ENCODE measurements at places on chromosomes 12 and 14. TPM values are rescaled to one million over a fixed set of nuclear protein-coding genes. Genes with fewer than 3 reads are reported as not detected.

VRTN gene
- not detected for total RNA-seq

LMO3 gene
- 2.4 TPM for total RNA-seq

CLEC14A gene
- total RNA-seq = 1.1 TPM

ANKS1B gene
- 0.52 TPM for total RNA-seq

KRT82 gene
- not detected for total RNA-seq

CEBPE gene
- 0.16 TPM for total RNA-seq

All from bronchial smooth muscle cell (primary cell).